ENCODE measurements at places on chromosomes 7 and 10.

DNA sequence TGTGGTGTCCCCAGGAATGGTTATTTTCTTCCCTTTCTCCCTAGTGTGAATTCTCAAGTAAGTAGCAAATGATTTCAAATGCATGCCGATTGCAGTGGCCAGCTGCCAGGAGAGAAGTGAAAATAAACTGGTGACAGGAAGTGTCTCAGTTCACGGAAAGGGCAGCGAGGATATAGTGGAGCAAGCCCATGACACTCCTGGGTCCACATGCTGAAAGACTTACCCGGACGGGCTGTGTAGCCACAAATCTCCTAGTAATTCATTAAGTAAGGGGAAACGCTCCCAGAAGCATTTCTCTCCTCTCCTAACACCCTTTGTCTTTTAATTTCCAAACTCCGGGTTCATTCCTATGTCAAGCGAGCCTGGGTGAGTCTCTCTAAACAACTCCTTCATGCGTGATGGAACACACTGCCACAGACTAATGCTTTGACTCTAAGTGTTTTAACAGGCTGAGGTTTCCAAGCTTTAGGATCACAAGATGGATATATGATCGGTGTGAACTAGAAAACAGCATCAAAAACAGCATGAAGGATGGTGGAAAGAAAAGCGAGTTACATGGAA is 125.6 kb downstream of the CYP26A1 start:
- DNase-seq: no peak

DNA sequence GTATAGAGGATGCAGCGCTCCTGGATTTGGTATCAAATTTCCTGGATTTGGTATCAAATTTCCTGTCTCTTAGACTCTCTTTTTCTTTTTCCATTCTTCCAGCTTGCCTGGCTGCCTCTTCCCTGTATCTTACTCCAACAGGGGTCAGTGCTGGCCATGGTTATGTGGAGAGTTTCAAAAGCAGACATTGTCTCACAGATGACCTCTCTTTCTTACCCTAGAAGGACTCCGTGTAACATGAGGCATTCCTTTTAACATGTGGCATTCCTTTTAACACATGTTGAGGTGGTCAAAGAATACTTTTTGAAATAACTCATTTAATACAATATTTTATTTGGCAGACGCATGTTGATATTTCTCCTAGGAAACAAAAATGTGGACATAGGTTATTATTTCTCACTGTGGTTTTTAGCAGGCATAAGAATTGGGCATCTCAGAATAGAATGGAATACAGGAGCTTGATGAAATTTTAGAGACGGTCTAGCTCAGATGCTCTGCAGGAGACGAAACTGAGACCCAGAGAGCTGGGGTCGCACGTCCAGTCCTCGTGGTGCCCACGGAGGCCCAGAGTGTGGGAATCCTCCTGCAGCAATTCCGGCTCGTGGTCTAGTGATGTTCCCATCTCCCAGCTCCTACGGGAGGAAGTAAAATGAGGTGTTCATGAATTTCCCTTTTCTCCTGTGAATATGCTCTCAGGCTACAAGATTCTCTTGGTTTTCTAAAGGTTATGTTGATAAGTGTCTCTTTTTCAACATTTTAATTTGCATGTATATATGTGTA is 59.6 kb upstream of the PITRM1 start:
- DNase-seq: no peak

GRCh38 chr7:4883372-4884144 is at the start of gene RADIL:
Gene RADIL (minus strand): TSS chr7:4883716. CDS start chr7:4878139, 5,577 bp downstream.
- DNase-seq: peak; percentile 88

DNA sequence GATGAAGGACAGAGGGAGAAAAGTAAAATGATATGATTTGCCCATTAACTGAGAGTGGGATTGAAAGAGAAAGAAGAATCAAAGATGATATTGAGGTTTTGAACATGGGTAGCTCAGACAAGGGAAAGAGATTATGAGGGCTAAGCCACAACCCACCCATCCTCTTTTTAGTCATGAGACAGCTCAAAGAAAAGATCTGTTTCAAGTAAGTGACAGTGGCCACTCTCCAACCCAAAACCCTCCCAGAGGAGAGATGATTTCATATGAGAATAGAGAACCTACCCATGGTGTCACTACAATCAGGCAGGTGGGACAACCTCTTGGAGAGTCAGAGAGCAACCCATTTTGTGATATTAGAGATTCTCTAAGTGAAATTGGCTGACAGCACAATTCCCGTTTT is 32.2 kb downstream of the PLXNA4 start:
- DNase-seq: no peak

DNA sequence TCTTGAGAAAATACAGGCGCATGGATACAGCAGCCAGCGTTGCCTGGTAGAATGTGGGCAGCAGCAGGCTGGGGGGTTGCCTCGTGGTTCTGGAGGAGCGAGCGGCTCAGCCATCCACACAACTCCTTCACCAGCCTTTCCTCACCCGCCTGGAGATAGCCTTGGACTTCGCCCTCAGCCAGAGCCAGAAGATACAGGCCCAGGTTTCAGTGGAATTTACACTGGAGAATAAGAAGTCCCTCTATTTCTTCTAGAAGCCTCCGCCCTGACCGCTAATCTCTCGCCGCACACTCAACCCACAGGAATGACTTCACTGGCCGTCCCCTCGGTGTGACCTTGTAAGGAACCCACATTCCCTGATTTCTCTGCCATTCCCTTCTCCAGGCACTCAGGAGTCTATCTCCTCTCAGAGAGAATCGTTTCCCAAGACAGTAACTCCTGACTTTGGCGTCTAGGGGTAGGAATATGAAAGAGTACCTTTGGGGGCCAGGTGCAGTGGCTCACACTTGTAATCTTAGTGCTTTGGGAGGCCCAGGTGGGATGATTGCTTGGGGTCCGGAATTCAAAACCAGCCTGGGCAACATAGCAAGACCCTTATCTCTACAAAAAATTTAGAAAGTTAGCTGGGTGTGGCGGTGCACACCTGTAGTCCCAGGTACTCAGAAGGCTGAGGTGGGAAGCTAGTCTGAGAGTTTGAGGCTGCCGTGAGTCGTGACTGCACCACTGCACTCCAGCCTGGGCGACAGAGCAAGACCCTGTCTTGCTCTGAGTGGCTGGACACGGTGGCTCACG is 52.0 kb upstream of the ECHDC3 start:
- DNase-seq: no peak

- DNase-seq: no peak
Measured at GRCh38 chr10:29252811-29253689, 35.8 kb upstream of the LYZL1 start.

GRCh38 chr7:39461263-39461820 is 104.9 kb upstream of the YAE1 start:
- DNase-seq: no peak

- no peak for DNase-seq
Measured at GRCh38 chr10:76231286-76231934, 800.0 kb downstream of the LRMDA start.

DNA sequence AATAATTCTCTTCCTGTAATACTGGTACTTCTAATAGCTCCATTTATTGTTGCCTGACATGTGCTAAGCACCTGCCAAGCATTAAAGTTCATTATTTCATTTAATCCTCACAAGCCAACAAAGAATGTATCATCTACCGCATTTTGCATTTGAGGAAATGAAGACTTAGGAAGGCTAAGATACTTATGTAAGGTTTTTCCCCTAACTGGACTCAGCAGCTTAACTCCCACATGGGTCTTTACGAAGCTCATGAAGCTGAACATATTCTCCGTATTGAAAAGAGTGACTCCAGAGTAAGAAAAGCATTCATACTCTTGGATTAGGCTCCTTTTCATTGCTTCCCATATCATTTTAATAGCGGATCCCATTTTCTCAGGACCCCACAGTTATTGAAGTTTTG is 155.7 kb upstream of the TMEM72 start:
- no peak for DNase-seq

DNA sequence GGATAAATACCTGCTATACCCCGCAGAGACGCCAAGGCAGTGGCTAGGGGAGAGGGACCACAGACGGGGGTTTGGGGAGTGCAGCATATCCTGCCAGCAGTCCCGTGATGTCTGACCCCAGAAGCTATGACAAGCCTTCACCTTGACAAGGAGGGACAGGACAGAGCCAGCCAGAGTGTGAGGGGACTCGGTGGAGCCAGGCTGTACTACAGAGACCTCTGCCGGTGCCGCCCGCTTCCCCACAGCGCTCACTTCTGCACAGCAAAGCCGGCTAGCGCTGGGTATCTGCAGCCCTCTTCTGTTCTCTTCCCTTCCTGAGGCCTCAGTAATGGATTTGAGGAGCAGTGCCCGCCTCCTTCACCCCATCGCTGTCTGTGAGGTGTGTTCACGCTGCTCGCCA is 47.0 kb upstream of the PFKP start:
- no peak for DNase-seq
